ENCODE measurements at places on chromosomes 12 and 14. TPM values are rescaled to one million over a fixed set of nuclear protein-coding genes. Genes with fewer than 3 reads are reported as not detected.

PRH1 gene
- total RNA-seq, result 18.3 TPM

CCT2 gene
- 435 TPM for total RNA-seq

LRTM2 gene
- total RNA-seq, result not detected

SMCO3 gene
- 0.38 TPM for total RNA-seq

TRAFD1 gene
- total RNA-seq, result 50.0 TPM

DAO gene
- total RNA-seq, result not detected

FGD4 gene
- total RNA-seq, result 26.3 TPM

RD3L gene
- not detected for total RNA-seq

KLRG1 gene
- total RNA-seq, result 0.38 TPM

PTPRR gene
- total RNA-seq, result 2.8 TPM

TMBIM6 gene
- total RNA-seq, result 437 TPM

C1QL4 gene
- 0.38 TPM for total RNA-seq

GUCY2C gene
- total RNA-seq, result not detected

KIF5A gene
- 0.28 TPM for total RNA-seq

SERPINA4 gene
- total RNA-seq, result not detected

VTI1B gene
- 73.6 TPM for total RNA-seq

USP44 gene
- 0.58 TPM for total RNA-seq

ANKS1B gene
- total RNA-seq, result 0.38 TPM

SRRM4 gene
- not detected for total RNA-seq

NOP9 gene
- 34.7 TPM for total RNA-seq

TAS2R9 gene
- total RNA-seq, result not detected

CELA1 gene
- not detected for total RNA-seq

ANO2 gene
- 0.19 TPM for total RNA-seq

AICDA gene
- total RNA-seq, result not detected

EML5 gene
- under 0.01 TPM for total RNA-seq

GLIPR1L1 gene
- not detected for total RNA-seq

MTRFR gene
- 8.6 TPM for total RNA-seq
